ENCODE measurements at places on chromosomes 2 and 18.
A peak's percentile ranks its signal among the peaks of the same experiment; 100 is the strongest.

DNA sequence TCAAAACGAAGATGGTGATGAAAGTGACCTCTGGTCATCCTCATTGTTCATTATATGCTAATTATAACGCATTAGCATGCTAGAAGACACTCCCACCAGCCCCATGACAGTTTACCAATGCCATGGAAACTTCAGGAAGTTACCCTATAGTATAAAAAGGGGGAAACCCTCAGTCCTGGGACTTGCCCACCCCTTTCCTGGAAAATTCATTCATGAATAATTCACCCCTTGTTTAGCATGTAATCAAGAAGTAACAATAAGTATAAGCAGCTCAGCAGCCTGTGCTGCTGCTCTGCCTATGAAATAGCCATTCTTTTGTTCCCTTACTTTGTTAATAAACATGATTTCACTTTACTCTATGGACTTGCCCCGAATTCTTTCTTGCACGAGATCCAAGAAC is 70.5 kb upstream of the CHAC2 start:
- no peak for DNase-seq

DNA sequence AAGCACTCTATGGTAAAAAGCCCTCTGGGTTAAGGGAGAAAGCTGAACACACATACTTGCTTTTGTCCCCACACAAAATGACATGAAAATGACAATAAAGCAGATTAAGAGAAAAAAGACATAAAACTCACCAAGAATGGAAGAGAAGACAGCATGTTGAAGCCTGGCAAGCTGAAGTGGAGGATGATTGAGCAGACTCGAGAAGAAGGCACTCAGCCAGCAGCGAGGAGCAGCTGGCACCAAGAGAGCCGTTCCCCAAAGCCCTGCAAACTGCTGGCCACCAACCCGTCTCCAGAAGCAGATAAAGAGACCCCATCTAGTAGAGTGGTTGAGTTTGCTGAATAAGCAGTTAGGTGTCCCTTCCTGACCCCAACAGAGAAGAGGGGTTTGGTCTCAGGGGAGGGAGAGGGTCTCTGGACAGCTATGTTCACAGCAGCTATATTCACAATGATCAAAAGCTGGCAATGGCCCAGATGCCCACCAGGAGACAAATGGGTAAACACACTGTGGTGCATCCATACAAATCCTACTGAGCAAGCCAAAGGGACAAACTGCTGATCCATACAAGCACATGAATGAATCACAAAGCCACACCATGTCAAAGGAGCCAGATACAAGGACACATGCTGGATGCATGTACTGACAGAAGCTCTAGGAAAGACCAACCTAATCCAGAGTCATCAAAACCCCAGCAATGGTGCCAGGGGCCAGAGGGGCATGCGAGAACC is 36.9 kb downstream of the FAM168B start:
- DNase-seq, result no peak

GRCh38 chr2:74689671-74690070 is 35.6 kb downstream of the SEMA4F start:
- no peak for DNase-seq

- no peak for DNase-seq
Observed at GRCh38 chr2:120343100-120343432, 2.9 kb upstream of the INHBB start.

DNA sequence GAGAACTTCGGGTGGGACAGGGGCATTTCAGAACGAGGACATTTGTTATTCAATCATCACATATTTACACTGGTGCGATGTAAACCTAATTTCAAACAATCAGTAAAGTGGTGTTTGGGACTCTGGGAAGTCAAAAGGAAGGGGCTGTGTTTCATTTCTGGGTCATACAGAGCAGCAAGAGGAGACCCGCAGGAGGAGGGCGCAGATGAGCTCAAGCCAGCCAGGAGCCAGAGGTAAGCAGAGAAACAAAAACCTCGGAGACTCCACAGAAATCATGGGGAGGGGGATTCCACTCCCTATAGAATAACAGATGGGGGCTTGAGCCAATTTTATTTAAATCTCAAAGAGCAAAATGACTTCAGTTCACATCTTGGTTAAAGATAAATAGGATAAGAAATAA is 55.4 kb downstream of the NEB start:
- DNase-seq, result no peak

DNA sequence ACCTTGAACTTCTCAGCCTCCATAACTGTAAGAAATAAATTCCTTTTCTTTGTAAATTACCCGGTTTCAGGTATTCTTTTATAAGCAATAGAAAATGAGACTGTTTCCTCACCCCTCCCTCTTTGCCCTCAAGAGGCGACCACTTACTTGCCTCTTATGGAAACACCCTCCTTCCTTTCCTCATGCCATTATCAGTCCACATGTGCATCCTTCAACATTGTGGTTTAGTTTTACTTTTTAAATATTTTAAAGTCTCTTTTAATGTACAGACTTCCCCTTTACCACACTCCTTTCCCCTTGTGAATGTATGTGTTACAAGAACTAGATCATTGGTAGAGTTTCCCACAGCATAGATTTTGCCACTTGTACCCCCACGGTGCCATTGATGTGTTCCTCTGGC is 202.4 kb upstream of the SIX2 start:
- no peak for DNase-seq

DNA sequence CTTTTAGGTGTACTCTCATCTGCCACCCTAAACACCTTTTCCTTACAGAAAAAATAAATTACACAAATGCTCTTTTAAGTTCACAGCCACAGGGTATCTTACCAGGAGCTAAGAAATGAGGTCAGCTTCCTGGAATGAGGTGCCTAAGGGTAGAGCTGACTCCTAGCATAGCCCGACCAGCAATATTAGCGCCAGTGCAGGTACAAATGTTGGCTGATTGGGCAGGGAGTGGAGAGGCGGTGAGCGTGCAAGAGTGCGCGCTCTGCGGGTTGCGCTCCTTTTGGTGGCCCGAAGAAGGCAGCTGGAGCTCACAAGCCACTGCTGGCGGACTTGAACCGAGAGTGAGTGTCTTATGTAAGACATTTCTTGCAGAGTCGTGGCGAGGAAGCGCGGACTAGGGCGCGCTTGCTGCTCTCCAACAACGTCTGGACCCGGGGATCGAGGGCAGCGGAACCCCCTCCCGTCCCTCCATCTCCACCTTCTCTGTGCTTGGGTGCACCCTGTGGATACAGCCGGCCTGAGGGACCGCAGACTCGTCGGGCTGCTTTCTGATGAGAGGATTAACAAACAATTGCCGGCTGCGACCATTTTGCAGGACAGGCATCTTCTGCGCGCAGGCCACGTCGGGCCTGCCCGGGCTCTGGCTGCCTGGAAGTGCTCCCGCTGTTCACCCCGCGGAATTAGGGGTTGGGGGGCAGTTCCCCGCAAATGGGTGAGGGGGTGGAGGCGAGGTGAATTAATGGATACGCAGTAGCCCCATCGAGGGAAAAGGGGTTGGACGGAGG is 17.3 kb downstream of the BOLA3 start:
- peak; percentile 25 for DNase-seq

DNA sequence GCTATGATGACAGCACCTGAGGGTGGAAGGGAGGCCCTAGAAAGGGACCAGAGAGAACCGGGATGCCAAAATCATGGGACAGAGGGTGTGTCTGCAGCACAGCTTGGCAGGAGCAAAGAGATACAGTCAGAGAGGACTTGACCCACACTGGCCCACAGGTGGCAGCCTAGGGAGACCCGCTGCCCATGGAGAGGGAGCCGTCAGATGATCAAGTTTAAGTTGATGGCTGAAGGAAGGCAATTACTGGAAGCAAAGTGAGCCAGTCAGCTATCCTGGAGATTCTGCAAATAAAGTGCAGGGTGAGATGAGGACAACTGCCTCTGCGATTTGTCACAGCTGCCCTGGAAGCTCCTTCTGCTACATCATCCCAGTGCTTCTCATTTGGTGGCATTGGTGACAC is 74.0 kb downstream of the CMPK2 start:
- no peak for DNase-seq

Data from T47D (cell line).